ENCODE measurements at places on chromosomes 7 and 10.

DNA sequence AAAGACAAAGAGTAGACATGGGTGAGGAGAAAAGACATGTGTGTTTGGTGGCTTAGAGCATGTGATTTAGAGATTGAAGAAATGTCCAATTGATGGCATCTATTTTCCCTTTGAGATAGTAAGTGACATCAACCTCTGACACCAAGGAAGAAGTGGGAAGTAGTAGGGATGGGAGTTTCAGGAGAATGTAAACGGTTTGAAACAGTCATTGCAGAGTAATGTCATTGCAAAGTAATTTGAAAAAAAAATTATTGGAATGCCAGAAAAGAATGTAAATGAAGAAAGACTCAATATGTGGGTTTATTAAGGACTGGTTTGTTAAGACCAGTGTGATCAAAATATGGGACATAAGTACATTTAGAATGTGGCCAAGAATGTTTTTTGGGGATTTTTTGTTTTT, 26.6 kb downstream of the GNG11 start:
- no peak for DNase-seq

GRCh38 chr7:134611611-134612151, 35.0 kb upstream of the BPGM start:
- no peak for DNase-seq

DNA sequence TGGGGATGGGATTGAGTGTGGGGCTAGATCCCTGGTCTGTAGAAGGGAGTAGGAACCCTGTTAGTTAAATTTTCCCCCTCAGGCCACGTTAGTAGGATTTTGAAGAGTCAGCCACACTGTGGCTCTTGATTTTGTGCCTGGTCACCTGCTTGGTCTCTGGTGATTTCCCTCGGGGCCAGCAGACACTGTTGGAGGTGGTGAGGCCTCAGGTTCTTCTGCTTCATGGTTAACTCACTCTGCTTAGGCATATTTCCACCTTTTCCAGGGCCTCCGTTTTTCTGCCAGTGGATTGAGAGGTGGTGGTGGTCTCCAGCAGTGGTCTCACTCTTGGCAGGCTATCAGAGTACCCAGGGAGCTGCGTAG, 4.1 kb downstream of the TSPAN14 start:
- no peak for DNase-seq

GRCh38 chr10:76302481-76302880, 871.1 kb downstream of the LRMDA start:
- no peak for DNase-seq
